Uterus (tissue), 4 donors: ENCODE measurements at places on chromosomes 3 and 15.

GRCh38 chr15:35753486-35753885 lies 207.5 kb upstream of the DPH6 start:
- DNase-seq, result no peak

GRCh38 chr15:52417957-52418356 lies 110.7 kb downstream of the MYO5A start:
- DNase-seq, result no peak

DNA sequence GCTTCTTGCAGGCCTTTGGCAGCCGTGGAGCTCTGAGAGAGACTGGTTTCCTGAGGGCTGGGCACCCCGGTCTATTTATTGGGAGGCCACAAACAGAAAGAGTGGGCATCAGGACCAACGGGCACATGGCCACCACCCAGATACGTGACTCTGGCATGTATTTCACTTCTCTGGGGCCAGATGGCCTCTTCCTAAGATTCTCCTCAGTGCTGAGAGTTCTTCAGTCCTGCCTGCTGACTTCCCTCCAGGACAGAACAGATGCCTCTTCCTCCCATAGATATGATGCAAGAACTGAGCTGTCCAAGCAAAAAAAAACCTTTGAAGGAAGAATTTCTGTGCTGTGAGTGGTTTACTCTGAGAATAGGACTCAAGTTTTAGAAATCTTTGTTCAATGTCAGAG lies 107.7 kb downstream of the IGF2BP2 start:
- DNase-seq, result no peak

- peak; percentile 48 for DNase-seq
Measured at GRCh38 chr15:61720197-61720704, 340.0 kb downstream of the VPS13C start.

GRCh38 chr15:60553163-60553562 lies 74.2 kb upstream of the ICE2 start:
- no peak for DNase-seq

GRCh38 chr15:72961346-72961745 lies 90.9 kb upstream of the NEO1 start:
- no peak for DNase-seq

DNA sequence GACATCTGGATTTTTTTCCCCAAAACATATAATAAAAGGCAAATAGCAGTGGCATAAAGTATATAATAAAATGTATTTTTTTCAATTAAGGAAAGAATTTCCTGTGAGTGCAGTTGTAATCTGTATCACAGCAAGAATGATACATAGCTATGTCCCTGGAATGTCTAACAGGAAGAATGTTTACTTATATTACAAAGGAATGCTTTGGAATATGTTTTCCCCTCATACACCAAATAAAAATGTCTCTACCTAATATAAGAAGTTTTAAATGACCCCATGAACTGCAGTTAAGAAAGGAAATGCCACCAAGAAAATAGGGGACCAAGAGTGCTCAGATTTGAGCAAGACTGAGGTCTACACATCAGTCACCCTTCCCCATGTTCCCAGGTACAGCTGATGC lies 38.0 kb upstream of the ATP11B start:
- DNase-seq, result no peak

DNA sequence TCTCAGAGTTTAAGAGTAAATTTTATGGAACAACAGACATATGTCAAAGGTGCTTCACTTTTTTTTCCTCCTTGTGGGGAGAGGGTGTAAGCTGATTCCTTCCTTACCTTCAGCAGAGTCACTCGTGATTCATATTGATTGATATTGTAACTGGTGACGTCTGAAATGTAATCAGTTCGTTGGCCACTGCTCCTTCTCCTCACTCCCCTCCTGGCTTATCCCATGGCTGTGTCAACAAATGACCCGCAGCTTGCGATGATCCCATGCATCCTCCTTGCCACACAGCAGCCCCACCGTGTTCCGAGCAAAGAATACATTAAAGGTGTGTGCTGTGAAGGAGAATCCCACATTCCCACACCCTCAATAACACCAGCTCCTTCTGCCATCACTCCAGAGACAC lies 7.3 kb downstream of the MGLL start:
- no peak for DNase-seq

DNA sequence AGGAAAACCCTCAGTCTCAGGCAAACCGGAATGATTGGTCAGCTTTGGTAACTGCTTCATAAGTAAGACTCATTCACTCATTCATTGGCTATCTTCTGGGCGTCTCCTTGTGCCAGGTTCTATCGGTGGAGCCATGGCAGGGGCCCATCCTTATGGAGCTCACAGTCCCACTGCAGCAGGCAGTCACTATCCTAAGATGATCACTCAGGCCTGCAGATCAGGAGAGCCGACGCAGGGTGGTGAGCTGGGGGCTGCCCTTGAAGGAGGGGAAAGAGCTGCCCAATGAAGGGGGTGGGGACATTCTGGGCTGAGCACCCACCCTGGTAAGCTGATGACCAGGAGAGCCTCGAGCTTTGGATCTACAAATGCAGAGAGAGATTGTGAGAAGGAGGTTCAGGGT lies 20.5 kb upstream of the FGD5 start:
- DNase-seq, result no peak

DNA sequence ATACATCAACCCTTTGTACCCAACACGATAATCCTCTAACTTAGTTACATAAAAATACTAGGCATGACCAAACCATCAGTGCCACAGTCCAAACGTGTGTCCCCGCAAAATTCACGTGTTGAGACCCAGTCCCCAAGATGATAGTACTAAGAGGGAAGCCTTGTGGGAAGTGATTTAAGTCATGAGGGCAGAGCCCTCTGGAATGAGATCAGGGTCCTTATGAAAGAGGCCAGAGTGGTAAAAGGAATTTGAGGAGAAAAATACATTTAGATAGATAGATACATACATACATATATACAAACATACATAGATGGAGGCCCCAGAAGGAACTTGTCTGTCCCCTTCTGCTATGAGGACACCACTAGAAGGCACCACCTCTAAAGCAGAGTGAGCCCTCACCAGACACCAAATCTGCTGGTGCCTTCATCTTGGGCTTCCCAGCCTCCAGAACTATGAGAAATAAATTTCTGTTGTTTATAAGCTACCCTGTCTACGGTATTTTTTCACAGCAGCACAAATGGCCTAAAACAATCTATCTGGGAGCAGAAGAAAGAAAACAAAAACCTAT lies 8.0 kb downstream of the TBC1D2B start:
- DNase-seq, result no peak

DNA sequence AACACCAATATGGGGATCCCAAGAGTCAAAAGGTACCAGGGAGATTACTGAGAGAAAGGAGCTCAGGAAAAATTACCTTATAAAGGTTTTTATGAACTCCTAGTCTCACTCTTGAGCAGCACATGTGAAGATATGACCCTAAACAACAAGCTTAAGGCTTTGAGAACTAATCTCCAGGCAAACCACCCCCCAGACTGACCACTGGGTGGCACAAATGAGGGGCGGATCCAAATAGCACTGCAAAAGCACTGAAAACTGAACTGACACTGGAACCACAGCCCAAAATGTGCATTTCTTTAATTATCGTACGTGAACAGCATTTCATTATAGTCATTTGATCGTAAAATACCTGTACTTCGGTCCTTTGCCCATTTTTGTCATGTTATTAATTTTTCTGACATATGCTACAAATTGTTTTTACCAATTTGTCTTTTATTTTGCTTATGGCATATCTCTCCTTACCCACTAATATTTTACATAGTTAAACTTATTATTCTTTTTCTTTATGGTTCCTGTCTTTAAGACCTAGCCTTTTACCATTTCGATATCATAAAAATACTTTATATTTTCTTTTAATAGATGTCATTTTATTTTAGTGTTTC lies 31.5 kb upstream of the TFDP2 start:
- peak; percentile 35 for DNase-seq

DNA sequence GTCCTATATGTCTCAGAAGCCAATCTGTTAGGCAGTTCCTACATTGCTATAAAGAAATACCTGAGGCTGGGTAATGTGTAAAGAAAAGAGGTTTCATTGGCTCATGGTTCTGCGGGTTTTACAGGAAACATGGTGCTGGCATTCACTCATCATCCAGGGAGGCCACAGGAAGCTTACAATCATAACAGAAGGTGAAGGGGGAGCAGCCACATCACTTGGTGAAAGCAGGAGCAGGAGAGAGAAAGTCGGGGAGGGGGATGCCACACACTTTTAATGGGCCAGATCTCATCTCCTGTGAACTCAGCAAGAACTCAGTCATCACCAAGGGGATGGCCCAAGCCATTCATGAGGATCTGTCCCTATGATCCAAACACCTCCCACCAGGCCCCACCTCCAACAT lies 9.1 kb downstream of the SLC49A4 start:
- DNase-seq, result no peak

GRCh38 chr3:168984872-168985271 lies 678.6 kb downstream of the MECOM start:
- no peak for DNase-seq

- no peak for DNase-seq
Measured at GRCh38 chr3:185657211-185657610, 71.1 kb downstream of the SENP2 start.

DNA sequence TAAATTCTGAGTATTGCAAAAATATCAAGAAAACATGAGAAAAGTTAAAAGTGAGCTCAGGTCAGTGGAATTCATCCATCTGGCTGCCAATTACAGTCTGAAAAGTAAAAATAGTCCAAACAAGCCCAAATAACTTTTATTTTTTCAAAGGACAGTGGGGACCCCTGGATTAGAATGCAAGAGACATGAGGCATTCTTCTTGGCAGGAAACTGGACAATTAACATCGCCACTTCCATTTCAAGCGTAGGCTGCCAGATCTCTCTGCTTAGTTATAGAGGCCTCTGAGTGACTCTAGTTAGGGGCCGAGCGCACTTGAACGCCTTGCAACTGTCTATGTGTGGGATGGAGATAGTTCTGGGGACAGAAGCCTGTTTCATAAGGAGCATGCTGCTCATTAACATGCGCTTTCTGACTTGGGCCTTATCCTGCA lies 189.1 kb downstream of the GHSR start:
- peak; percentile 52 for DNase-seq

GRCh38 chr3:54014067-54014466 lies 108.3 kb upstream of the CACNA2D3 start:
- DNase-seq, result no peak

DNA sequence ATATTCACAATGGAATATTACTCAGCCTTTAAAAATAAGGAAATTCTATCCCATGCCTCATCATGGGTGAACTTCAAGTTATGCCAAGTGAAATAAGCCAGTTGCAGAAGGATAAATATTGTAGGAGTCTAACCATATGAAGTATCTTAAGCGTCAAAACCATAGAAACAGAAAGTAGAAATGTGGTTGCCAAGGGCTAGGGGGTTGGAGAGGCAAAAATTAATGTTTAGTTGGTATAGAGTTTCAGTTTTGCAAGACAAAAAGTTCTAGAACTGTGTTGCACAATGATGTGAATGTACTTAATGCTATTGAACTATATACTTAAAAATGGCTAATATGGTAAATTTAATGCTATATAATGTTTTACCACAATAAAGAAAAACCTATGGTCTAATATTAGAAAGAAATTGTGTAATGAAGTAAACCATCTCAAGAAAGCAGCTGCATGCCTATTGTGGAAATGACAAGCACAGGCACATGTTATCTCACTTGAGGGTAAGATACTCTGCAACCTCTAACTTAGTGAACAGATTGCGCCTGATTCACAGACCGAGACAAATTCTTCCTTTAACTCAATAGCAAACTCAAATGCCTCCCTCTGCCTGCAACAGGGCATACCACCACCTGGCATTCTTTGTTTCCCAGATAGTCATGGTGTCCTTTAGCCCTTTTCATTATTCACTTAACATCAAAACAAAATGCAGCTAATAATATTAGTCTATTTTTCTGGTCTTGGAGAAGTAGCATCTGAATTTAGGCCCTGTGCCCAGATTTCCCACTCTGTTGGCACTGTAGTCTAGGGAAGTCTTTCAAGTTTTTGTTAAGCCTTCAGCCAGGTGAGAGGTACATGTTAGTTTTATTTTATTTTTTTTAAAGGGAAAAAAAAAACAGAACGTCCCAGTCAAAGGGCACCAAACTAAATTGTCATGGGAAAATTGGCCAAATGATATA lies 80.2 kb upstream of the ACP3 start:
- no peak for DNase-seq

- DNase-seq, result no peak
Measured at GRCh38 chr3:10157031-10157430, 7.7 kb upstream of the IRAK2 start.

GRCh38 chr15:73754461-73754860 lies 1.3 kb upstream of the INSYN1 start:
- DNase-seq, result no peak

GRCh38 chr15:93048426-93048721 lies 40.6 kb downstream of the RGMA start:
- DNase-seq, result no peak

DNA sequence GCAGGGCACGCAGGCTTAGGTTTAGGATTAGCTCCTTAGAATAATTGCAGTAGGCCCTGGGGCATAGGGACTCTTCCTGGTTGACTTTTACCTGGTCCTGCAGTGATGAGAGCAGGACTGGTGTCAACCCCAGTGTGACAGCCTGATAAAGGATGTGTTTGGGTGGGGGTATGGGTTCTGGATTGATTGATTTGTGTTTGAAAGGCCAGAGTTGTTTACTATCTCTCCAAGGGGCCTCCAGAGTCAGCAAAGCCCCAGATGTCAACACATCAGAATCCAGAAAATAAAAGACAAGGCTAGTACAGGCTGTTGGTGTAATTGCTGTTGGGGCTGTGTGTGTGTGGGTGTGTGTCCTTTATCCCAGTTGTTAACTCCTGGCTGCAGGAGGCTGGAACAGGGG lies 122.3 kb downstream of the CHRNA7 start:
- DNase-seq, result no peak

- DNase-seq, result no peak
Measured at GRCh38 chr3:149701977-149702350, 44.1 kb upstream of the WWTR1 start.

DNA sequence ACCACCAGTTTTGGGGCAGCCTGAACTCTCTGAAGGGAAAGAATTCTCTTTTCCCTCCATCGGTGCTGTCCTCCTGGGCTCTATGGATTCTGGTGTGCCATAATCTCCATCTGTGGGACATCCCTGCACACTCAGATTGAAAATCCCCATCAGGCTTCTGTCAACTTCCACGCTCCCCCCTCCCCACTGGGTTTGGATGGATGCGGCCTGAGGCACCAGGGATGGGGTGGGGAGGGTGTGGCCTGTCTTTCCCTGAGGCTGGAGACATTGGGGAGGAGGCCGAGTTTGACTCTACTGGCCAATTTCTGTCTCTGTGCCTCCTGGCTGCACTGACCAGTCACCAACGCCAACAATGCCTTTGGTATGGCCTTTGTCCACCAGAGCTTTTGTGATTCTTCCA lies 16.3 kb upstream of the FBLN2 start:
- no peak for DNase-seq

DNA sequence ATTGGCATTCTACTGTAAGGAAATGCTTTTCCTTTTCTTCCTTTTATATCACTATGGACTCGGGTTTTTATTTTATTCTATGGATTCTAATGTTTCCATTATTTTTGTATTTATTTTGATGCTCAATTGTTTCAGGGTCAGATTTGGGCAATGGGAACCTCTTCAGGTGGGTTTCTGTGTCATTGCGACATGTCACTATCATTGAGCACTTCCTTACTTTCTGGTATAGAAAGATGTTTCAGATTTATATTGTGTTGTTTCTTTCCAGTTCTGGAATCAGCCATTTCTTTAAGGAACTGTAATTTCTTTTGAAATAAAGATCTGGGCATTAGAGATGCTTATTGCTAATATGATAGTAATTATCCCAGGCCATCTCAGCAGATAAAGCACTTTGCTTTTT lies 21.8 kb downstream of the GALK2 start:
- DNase-seq, result no peak

- DNase-seq, result peak; percentile 74
Measured at GRCh38 chr15:63056829-63057228, 14.3 kb downstream of the TPM1 start.
